Heart left ventricle (tissue), 16 donors: ENCODE measurements at places on chromosomes 6 and 20. TPM values are rescaled to one million over a fixed set of nuclear protein-coding genes. Genes with fewer than 3 reads are reported as not detected.

Gene KCNQ5
- polyA plus RNA-seq: 0.06 TPM

Gene VSTM2L
- 10.7 TPM for polyA plus RNA-seq

Gene FOXS1
- polyA plus RNA-seq: 4.9 TPM

Gene PTCRA
- polyA plus RNA-seq: not detected

Gene MOXD1
- 0.69 TPM for polyA plus RNA-seq

Gene OPN5
- 0.53 TPM for polyA plus RNA-seq
